MCF 10A (cell line): ENCODE measurements at places on chromosomes 7 and 10. TPM values are rescaled to one million over a fixed set of nuclear protein-coding genes. Genes with fewer than 3 reads are reported as not detected.

The MUC3A gene
- total RNA-seq: not detected in 2 replicates

The CDHR1 gene
- not detected in 2 replicates for total RNA-seq

The ADCY1 gene
- 0.61 and 0.79 TPM in 2 replicates for total RNA-seq

The PSD gene
- 0.66 and 0.75 TPM in 2 replicates for total RNA-seq

The SLC26A3 gene
- total RNA-seq: not detected in 2 replicates

The SH2D4B gene
- total RNA-seq: not detected in 2 replicates

The C10orf105 gene
- not detected in 2 replicates for total RNA-seq

The STAG3 gene
- total RNA-seq: 1.1 and 1.5 TPM in 2 replicates

The HOXA1 gene
- 5.6 and 7.1 TPM in 2 replicates for total RNA-seq

The ANKRD61 gene
- total RNA-seq: 0.42 TPM in 1 of 2 replicates, not detected in the other

The ZNF503 gene
- 7.3 and 8.1 TPM in 2 replicates for total RNA-seq
